ENCODE measurements at places on chromosomes 3 and 15.

DNA sequence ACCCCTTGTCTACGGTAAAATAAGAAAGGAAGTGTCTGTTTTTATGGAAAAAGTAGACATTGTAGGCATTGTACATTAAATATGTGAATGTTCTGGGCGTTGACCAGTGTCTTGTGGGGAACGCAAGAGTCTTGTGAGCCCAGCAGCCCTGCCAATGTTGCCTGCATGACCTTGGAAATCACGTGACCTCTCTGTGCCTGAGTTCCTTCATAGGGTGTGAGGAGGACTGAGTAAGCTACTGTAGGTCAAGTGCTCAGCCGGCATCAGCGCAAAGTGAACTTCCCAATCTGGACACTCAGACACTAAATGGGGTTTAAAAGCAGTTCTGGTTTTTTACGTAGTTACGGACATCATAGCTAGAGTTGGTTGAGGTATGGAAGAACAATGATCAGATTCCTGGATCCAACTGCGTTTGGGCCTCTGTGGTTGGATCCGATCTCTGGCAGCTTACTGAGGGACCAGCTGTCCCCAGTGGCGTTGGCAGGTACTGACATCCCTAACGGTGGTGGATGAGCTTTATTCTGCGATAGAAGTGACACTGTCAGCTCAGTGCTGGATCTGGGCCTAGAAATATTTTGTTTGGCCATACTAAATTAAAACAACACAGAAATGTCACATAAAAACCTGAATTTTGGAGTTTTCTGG lies 63.8 kb downstream of the SPSB4 start:
- no peak for DNase-seq

GRCh38 chr3:60076331-60076730 lies 1026.5 kb upstream of the CFAP20DC start:
- no peak for DNase-seq

DNA sequence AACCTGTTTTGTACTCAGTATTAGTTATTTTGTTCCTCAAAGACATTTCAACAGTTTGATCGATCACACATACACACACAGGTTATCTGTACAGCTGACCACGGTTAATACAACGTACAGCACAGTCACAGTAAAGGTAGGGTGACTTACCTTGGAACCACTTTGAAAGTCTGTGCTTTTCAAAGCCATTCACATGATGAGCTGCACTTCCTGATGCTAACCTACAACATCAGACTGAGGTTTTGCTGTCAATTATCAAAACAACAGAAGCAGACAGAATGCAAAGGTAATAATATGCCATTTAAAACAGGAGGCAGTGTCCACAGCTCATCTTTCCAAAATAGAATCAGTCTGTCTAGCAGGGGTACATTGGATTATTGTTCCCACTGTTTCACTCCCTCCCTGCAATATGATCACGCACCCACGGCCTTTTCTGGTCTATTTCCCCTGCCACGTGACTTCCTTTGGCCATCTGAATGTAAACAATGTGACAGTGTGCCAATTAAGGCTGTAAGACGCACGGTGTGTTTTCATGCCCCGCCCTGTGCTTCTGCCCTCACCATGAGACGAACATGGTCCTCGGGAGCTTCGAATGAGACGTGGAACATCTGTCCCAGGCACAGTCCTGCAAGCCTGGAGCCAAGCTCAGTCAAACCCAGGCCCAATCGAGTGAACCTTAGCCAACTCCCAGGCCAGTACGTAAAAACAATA lies 102.4 kb downstream of the FMN1 start:
- DNase-seq: peak; percentile 72

DNA sequence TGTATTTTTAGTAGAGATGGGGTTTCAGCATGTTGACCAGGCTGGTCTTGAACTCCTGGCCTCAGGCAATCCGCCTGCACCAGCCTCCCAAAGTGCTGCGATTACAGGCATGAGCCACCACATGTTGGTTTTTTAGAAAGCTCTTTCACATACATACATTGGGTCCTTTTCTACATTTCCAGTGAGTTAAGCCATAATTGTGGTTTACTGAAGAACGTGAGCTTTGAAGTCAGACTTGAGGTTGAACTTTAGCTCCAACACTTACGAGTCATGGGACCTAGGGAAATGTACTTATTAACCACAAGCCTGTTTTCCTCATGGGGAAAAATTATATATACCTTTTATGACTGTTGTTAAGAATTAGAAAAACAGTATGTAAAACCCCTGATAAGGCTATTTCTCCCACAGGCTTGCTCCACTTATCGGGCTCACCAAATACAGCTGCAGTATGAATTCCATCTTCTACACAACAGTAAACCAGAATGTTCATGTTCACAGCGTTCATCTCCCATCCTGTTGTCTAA lies 39.0 kb downstream of the GPR160 start:
- DNase-seq: no peak

DNA sequence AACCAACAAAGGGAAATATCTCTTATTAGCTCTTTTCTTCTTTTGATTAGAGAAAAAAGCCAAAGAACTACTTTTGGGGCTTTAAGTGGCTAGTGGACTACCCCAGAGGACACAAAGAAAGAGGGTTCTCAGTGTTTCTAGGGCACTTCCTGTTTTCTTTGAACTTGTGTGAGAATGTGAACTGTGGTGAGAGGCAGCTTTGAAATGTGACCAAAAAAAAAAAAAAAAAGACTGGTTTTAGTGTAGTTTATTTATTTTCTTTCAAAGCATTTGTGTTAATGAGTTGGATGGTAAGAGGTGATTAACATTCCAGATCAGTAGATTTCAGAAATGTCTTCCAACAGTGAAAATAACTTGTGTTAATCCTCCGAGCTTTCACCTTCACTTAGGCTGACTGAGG lies 32.4 kb downstream of the SELENOT start:
- DNase-seq: no peak

- DNase-seq: no peak
Measured at GRCh38 chr3:148756311-148756710, 58.6 kb downstream of the AGTR1 start.

DNA sequence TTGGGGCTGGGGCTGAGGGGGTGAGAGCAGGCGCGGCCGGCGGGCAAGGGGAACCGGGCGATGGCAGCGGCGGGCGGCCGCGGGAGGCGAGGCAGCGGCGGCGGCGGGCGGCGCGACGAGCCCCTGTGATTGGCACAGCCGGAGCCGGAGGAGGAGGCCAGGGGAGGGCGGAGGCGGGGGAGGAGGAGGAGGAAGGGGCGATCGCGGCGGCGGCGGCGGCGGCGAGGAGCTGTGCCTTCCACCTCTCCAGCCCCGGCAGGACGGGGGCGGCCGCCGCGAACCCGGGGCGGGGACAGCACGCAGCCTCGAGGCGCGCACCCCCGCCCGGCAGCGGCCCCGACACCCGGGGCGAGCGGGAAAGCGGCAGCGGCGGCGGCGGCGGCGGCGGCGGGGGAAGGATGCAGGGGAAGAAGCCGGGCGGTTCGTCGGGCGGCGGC lies at the start of gene SLCO3A1:
TSS of gene SLCO3A1 (plus strand) at position 198 of the 437 bp plus-strand sequence.
- peak; percentile 94 for DNase-seq
